ENCODE measurements at places on chromosomes 11 and 22. TPM values are rescaled to one million over a fixed set of nuclear protein-coding genes. Genes with fewer than 3 reads are reported as not detected.

Gene OR52A1
- total RNA-seq: not detected

Gene LRRN4CL
- total RNA-seq: 24.5 TPM

Gene DBX1
- total RNA-seq: not detected

Gene NFAM1
- 5.3 TPM for total RNA-seq

Gene CCDC15
- 0.97 TPM for total RNA-seq

Data from aorta (tissue), 5 donors.